Esophagus muscularis mucosa (tissue), 4 donors: ENCODE measurements at places on chromosomes 1 and 21. TPM values are rescaled to one million over a fixed set of nuclear protein-coding genes. Genes with fewer than 3 reads are reported as not detected.
A peak's percentile ranks its signal among the peaks of the same experiment; 100 is the strongest.

GRCh38 chr1:78240191-78240590, 194.4 kb downstream of the GIPC2 start:
- DNase-seq = no peak
- H3K4me3 ChIP-seq = no peak overlapping the region
- H3K36me3 ChIP-seq = no peaks in the 10 kb centered on the region

DNA sequence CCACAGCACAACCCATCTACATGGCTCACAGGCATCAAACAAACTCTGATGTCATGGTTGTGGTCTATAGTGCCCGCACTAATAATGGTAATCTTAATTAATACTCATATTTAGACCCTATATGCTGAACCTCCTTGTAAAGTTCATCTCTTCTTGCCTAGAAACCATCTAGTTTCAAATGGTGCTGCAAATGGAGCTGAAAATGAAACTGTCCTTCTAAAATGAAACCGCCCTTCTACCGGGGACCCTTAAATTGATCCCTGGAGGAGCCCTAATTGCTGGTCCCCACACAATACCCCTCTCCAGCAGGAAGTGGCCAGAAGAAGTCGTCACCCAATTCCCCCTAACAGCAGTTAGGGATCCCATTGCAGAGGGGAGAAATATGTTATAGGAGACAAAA, 612.6 kb downstream of the MRPL39 start:
- no peaks in the 10 kb centered on the region for H3K36me3 ChIP-seq
- H3K27ac ChIP-seq = no peak overlapping the region

DNA sequence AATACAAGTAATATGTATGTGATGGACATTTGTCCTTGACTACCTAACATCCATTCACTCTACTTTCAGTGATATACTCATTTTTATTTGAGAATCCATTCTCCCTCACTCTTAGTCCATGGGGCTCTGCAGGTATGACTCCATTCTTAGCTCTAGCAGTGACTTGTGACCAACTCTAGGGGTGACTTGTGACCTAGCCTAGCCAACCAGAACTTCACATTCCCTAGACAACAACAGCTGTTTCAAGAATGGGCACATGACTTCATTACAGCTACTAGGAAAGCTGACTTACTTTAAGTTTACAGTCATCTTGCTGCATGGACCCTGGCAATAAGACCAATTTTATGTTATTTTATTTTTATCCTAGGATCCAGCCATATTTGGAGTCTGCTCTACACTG, 23.6 kb upstream of the DDX59 start:
- H3K27me3 ChIP-seq = no peaks in the 10 kb centered on the region
- no peak overlapping the region for H3K4me3 ChIP-seq
- DNase-seq = no peak
- H3K27ac ChIP-seq = no peak overlapping the region

DNA sequence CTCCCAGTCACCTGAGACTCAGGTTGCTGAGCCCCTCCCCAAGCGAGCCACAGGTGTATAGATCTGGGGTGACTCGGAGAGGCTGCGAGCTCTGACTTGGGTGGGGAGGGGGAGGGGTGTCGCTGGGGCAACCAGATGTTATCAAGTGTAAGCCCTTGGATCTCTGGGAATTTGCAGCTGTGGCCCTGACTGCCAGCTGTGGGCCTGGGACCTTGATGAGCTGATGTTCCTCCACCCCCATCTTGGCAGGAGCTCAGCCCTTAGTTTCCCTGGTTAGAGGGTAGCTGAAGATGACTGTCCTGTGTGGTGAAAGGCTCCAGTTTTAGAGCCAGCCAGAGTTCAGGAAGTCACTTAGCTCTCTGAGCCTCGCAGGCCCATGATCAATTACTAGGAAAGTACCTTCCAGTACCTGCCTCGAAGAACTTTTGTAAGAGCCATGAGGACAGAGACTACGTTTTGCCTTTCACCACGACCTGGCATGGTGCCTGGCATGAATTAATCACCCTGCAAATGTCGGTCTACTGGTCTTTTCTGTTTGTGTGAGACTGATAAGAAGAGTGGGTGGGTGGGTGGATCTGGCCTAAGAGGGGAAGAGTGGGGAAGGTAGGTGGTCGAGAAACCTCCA, 55.8 kb downstream of the YARS1 start:
- no peaks in the 10 kb centered on the region for H3K27me3 ChIP-seq
- H3K4me3 ChIP-seq = no peak overlapping the region
- no peak for DNase-seq
- H3K4me1 ChIP-seq = peaks cover 17% of the 10 kb centered on the region
- H3K36me3 ChIP-seq = no peaks in the 10 kb centered on the region

DNA sequence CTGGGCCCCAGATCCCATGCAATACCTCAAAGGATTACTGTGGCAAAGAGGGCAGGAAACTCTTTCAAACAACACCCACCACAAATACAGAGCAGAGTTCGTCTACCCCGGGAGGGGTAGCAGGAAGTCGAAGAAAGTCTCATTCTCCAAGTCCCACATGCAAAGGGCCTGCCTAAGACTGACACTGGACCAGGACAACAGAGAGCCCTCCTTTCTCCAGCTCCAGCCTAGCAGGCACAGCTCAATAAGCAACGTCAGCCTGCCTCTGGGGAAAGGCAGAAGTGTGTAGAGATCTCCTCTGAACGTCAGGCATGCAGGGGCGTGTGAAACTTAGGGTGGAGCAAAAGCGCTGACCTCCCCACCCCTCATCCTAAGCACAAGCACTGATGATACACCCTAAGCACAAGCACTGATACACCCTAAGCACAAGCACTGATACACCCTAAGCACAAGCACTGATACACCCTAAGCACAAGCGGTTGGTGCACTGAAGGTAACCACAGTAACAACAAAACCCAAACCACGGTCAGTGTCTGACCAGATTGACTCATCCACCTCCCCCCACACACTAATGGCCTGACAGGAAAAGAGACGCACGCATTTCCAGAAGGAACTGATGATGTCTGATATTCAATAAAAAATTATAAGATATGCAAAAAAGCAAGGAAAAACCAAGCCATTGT, 1.3 kb downstream of the KRTAP12-3 start:
- no peak overlapping the region for H3K27ac ChIP-seq
- no peak for DNase-seq
- no peaks in the 10 kb centered on the region for H3K27me3 ChIP-seq
- H3K36me3 ChIP-seq = no peaks in the 10 kb centered on the region

DNA sequence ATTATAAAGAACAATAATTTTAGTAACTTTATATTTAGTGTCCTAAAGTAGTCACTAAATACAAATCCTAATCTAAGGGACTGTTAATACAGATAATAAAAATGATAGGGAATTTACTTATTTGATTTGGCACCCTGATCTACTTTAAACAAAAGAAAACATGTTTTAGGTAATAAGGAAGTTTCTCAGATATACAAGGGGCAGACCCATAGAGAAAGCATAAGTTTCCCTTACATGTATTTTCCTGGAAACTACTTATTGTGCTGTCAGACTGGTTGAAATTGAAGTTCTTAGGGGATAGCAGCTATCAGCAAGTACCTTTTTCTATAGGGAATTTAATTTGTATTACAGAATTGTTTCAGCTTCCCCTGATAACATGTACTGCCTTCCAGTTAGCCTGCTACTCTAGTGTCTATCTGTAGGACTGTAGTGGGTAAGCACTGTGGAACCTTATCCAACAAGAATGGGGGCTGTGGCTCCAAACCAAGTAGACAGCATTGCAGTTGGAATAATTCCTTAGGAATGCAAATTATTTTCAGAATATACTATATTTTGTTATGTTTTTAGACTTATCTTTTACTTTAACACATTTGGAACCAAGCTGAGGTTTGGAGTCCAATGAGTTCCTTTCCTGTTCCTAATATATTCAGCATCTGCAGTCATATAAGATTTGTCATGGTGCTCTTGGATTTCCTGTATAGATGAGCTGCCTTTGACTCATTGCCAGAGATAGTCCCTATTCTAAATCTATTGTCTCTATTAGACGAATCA, 14.7 kb downstream of the MSH4 start:
- no peaks in the 10 kb centered on the region for H3K36me3 ChIP-seq
- DNase-seq = no peak
- H3K27ac ChIP-seq = no peak overlapping the region
- no peak overlapping the region for H3K4me3 ChIP-seq
- H3K4me1 ChIP-seq = no peaks in the 10 kb centered on the region
- no peaks in the 10 kb centered on the region for H3K27me3 ChIP-seq

DNA sequence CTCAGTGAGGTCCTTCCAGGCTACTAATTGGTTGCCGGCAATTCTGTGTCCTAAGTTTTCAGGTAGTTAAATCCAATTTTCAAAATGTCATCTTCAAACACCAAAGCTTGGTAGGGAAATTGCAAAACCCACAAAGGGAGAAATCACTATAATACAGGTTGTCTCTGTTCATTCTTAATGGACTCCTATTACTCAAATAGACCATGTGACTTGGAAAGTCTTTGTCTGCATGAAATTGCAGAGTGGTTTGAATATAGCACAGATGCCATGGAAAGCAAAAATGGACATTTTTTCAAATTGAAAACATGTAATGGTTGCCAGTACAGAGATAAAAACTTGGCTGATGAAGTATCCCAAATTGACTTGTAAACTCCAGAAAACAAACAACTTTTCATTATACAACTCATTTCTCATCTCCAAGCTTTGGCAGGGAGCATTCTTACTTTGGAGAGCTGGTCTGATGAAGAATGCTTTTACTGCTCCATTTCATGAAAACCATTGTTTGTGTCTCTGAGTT, 169.5 kb upstream of the PKN2 start:
- H3K4me1 ChIP-seq = peaks cover 20% of the 10 kb centered on the region
- no peaks in the 10 kb centered on the region for H3K36me3 ChIP-seq
- H3K27me3 ChIP-seq = no peaks in the 10 kb centered on the region

- H3K27ac ChIP-seq = no peak overlapping the region
- peaks cover 3% of the 10 kb centered on the region for H3K4me1 ChIP-seq
- H3K4me3 ChIP-seq = no peak overlapping the region
- no peak for DNase-seq
- no peaks in the 10 kb centered on the region for H3K27me3 ChIP-seq
Measured at GRCh38 chr1:205128050-205128449, 6.3 kb upstream of the RBBP5 start.

GRCh38 chr1:67652800-67653199, 32.2 kb upstream of the GADD45A start:
- DNase-seq = peak; percentile 83
- no peak overlapping the region for H3K27ac ChIP-seq
- H3K36me3 ChIP-seq = no peaks in the 10 kb centered on the region
- peaks cover 4% of the 10 kb centered on the region for H3K4me1 ChIP-seq
- H3K27me3 ChIP-seq = no peaks in the 10 kb centered on the region

- H3K4me3 ChIP-seq = peak overlapping the region; percentile 89
- DNase-seq = no peak
- peak overlapping the region; percentile 96 for H3K27ac ChIP-seq
- H3K4me1 ChIP-seq = peaks cover 28% of the 10 kb centered on the region
Measured at GRCh38 chr1:159854116-159854692, 8.3 kb downstream of the VSIG8 start.

The FOXO6 gene
- 0.65 TPM for total RNA-seq

The LIPI gene
- total RNA-seq = not detected

The RGS13 gene
- total RNA-seq = 1.0 TPM

The CHAF1B gene
- 1.6 TPM for total RNA-seq

The FCMR gene
- total RNA-seq = 2.5 TPM

The ATP1A4 gene
- total RNA-seq = 2.1 TPM

The PRDX1 gene
- 337 TPM for total RNA-seq
